Stimulated activated CD8-positive, alpha-beta memory T cell treated with anti-CD3 and anti-CD28 coated beads, Interleukin-7, amount 100 ng/mL, for 4 hours (primary cell): ENCODE measurements at places on chromosomes 11 and 22.

- no peak for DNase-seq
Observed at GRCh38 chr11:3085052-3085451, 27.8 kb upstream of the CARS1 start.

GRCh38 chr22:42889304-42889703 is 32.2 kb upstream of the ARFGAP3 start:
- DNase-seq: no peak

GRCh38 chr11:1780700-1781592 is 17.2 kb upstream of the CTSD start:
- DNase-seq: no peak

GRCh38 chr22:26239581-26239980 is 70.3 kb downstream of the SEZ6L start:
- no peak for DNase-seq

DNA sequence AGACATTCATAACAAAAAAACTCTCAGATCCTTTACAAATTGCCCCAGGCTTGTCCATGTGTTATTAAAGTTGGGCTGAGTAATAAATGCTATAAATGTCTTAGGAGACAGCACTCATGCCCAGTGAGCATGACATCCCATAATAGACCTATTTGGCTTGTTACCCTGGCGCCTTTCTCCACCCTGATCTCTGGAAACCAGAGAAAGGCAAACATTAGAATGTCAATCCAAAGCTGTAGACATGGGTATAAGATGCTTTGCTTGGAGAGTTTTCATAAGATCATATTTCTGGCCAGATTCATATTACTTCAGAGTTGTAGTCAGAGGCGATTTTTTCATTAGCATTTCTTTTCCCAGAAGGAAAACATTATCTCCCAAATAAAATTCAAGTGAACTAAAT is 161.3 kb upstream of the UBASH3B start:
- DNase-seq: no peak

DNA sequence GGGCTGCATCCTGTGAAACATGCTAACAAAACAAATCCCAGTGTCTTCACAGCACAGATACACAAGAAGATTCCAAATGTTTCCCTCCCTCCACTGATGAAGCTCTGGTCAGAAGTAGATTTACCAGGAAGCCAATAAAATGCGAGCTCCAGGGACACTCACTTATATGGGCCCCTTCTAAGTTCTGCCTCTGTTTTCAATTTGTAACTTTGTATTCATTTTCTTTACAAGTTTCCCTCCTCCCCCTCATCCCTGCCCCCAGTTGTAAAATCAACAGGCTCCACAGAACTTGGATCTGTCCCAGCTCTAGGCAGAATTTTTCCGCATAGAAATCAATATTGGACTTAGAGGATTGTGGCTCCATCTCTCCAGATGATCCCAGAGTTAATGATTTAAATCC is 48.1 kb upstream of the ME3 start:
- no peak for DNase-seq

DNA sequence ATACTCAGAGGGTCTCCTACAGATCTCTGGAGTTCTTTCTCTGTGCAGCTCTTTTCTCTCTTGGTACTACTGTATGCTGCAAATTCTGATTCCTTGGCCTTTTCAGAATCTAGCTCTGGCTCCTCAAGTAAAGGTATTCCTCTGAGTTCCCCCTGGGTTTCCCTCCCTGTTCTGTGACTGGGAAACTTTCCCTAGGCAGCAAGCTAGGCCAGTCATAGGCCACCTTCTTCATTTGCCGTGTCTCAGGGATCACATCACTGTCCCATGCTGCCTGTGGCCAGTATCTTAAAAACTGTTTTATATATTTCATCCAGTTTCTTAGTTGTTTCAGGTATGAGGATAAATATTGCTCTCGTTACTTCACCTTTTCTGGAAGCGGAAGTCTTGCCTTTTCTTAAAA is 71.2 kb downstream of the FAM83F start:
- DNase-seq: no peak

- no peak for DNase-seq
Observed at GRCh38 chr22:38700270-38700788, 414 bp downstream of the JOSD1 start.

- no peak for DNase-seq
Observed at GRCh38 chr22:38417252-38418060, 37.5 kb downstream of the KCNJ4 start.

GRCh38 chr11:130511765-130512164 is 63.3 kb downstream of the ADAMTS15 start:
- no peak for DNase-seq

DNA sequence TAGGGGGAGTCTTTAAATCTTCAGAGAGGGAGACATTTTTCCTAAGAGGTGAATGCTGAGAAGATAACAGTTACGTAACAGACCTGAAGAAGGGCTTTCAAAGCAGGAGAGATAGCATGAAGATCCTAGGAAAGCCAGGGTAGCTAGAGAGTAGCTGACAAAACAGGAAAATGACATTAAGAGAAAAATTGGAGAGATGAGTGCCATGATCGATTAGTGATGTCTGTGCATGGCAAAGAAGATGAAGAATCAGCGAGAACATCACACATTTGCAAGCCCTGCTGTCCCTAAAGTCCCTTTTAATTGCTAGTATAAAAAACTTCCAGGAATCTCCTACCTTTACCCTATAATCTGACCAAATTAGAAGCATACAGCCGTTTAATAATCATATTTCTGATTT is 116.9 kb upstream of the PAX6 start:
- DNase-seq: no peak

DNA sequence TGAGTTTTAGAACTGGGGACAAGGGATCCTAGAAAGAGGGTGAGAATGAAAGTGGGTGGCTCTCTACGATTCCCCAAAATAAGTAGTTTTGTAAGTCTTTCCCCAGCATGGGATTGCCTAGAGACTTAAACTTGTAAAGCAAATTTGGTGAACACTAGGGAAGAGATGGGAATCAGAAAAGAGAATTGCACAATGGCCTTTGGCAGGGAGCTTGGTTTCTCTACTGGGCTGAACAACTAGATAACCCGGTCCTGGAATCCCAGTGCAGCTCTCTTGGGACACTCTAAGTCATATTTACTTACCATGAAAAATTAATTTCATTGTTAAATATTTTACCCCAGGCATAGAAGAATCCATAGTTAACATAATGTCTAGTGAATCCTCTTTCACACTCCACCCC is 16.5 kb upstream of the USP18 start:
- DNase-seq: no peak

- DNase-seq: no peak
Observed at GRCh38 chr11:71421392-71421950, 26.7 kb downstream of the DHCR7 start.

DNA sequence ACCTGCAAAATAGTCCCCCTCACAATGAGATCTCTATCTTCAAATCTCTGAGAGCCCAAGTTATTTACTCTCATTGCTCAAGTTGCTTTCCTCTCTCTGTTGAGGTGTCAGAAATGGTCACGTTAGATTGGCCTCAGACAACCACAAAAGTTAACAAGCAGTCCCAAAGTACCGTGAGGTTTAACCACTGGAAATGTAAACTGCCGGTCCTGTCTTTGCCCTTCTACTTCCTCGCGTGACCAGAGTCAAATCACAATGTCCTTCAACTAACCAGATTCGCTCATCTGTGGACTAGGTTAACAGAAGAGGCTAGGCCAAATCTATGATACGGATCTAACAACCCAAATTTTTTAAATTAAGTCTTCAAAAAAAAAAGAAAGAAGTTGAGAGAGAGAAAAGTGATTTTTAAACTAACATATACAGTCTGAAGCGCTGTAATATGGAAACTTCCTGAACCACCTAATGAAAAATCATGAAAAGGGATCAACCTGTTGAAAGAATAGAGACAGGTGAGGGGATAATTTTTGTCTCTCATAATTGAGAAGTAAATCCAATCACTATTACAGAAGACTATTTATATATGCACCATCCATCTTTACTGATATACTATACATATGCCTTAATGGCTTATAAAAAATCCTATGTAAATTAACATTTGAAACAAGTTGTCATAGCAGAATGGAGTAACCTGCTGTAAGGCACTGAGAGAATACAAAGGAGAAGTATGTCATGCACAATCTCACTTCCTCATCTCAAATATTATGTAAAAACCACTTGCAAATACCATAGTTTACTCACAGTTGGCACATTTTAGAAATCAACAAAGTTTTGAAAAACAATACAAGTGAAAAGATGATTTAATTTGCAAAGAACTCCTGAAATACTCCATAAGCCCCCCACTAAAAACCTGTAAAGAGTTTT is 3.3 kb upstream of the JAML start:
- no peak for DNase-seq

GRCh38 chr11:102647430-102647829 is 22.3 kb upstream of the MMP20 start:
- DNase-seq: no peak

DNA sequence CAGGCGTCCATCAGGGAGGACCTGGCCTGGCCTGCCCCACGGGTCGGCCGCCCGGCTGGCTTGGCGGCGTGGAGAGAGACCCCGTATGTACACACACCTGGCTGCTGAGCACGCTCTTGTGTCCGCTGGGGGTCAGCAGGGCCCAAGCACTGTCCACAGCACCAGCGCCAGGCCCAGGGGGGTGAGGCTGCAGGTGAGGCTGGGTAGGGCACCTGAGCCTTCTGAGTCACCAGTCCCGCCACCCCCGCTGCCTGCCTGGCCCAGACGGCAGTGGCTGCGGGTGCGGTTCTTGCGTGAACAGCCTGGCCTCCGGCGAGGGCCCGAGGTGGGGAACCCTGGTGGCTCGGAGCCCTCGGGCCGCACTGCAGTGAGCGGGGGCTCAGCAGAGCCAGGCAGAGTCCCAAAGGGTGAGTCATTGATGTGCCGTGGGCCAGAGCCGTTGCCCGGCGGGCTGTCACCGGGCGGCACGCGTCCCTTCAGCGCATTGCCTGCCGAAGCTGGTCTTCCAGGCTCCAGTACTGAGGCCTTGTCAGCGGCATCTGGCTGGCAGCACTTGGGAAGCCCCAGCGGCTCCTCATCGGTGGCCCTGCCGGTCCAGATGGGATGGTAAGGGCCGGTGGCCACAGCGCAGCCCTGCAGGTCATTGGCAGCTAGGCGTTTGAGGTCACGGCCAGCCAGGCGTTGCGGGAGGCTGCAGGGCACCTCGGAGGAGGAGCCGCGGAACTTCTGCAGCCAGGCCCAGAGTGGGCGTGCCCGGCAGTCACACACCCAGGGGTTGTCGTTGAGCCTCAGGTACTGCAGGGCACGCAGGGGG is 26.3 kb downstream of the RTN4R start:
- DNase-seq: no peak

DNA sequence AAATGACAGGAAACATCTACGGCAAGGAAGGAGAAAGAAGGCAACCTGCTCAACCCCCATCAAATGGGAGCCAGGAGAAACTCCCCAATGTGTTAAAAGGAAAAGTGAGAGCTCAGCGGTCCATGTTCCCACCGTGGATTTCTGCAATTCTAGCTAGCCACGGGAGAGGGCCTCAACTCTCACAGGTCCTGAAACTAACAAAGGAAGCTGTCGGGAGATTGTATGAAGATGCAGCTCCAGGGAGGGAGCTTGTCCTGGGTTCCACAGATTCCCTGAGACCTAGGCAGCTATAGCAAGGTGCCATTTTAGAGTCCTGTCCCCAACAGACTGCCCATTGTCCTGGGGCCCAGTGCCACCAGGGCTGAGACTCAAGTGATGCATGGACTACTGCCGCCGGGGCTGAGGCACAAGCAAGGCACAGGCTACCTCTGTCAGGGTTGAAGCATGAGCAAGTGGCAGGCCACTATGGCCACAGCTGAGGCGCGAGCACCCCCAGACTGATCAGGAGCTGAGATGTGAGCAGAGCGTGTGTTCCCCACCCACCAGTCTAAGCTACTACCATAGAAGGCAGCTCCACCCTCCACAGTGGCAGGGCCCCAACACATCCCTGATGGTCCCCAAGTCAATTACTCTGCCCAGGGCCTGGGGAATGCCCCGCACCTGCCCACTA is 31.3 kb downstream of the RSF1 start:
- no peak for DNase-seq

GRCh38 chr11:66184728-66185127 is 83.7 kb upstream of the RAB1B start:
- DNase-seq: no peak

DNA sequence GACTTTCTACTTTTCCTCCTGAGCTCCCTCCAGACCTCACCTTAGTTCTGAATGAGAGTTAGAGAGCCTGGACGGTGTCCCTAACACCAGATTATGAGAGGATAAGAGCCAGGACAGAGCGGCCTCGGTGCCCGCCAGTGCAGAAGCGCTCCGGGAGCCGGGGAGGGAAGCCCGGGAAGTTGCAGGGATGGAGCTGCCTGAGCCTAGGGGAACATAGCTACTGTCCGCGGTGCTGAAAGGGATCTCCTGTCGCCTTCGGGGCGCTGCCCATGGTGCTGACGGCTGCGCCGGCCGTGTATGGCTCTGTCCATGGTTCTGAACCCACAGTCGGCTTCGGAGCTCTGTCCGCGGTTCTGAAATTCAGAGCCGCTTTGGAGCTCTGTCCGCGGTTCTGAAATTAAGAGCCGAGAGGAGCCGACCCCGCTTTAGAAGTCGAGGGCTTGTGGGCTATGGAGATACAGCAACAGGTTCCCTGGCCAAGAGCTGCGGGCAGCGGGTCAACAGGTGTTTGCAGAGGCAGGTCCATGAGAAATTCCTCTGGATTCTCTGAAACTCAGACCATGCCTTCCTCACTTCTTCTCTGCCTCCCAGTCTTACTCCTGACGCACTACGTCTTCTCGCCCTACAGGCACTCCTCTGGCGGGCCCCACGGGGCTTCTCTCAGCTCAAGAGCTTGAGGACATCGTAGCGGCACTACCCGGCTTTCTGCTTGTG is 814 bp downstream of the NPAS4 start:
- peak; percentile 70 for DNase-seq
